NCI-H526 treated with DMSO at 0.1 percent for 48 hours (cell line): ENCODE measurements at places on chromosomes 13 and 19.

GRCh38 chr13:109220631-109221030, 565.8 kb downstream of the IRS2 start:
- no peak for DNase-seq

DNA sequence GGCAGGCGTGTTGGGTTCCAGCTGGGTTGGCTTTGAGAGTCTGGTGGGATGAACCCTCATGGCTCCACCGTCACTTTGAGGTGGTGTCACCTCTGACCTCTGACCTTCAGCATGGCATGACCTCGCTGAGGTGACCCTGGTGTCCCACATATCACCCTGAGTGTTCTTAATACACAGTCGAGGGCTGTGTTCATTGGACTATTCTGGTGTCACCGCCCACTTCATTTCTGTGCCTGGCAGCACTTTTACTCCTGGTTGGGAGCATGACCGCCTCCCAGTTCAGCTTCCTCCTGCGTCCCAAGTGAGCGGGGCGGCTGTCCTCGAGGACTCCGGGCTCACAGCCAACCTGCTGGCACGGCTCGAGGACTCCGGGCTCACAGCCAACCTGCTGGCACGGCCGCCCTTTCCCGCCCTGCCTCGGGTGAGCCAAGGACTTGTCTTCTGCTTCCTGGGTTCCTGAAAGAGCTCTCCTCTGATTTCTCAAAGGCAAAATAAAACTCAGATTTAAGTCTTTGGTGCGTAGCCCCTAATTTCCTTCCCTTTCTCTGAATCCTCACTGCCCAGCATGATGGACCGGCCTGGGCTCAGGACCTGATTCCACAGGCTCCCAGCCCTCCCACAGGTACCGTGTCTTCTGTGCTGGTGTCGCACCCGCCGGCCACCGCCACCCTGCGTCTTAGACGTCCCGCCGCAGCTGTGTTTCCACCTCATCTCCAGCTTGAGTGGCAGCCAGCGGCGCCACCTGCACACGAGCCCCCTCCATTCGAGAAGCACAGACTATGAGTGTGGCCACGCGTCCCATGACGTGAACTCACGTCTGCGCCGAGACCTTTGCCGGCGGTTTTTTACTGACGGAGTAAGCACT, 10.4 kb downstream of the ATP4B start:
- no peak for DNase-seq

DNA sequence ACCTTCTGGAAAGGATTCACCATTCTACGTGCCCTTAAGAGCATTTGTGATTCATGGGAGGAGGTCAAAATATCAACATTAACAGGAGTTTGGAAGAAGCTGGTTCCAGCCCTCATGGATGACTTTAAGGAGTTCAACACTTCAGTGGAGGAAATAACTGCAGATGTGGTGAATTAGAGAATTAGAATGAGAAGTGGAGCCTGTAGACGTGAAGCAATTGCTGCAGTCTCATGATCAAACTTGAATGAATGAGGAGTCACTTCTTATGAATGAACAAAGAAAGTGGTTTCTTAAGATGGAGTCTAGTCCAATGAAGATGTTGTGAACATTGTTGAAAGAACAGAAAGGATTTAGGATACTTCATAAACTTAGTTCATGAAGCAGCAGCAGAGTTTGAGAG, 129.1 kb downstream of the TNFRSF19 start:
- DNase-seq = no peak

DNA sequence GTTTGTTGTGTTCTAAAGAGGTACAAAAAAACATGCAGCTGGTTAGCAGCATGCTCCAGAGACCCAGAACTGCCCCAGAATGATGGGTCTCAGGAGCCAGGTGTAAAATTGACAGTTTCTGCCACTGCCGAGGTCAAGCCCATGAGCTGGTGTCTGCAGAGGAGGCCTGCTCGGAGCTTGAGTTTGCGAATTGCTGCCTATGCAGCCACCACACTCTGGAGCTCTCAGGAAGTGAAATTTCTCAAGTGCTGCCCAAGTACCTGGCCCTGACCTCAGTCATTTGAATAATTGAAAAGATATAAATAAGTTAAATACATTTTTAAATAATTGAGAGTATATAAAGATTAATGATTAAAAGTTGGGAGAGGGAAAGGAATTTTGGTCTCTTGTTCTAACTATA, 66.4 kb downstream of the ZAR1L start:
- no peak for DNase-seq

GRCh38 chr13:36981156-36981743, 17.9 kb downstream of the ALG5 start:
- DNase-seq = peak; percentile 71

- DNase-seq = no peak
Measured at GRCh38 chr13:100063333-100063732, 25.6 kb upstream of the PCCA start.

GRCh38 chr19:1079566-1080111, 12.7 kb downstream of the ARHGAP45 start:
- no peak for DNase-seq

DNA sequence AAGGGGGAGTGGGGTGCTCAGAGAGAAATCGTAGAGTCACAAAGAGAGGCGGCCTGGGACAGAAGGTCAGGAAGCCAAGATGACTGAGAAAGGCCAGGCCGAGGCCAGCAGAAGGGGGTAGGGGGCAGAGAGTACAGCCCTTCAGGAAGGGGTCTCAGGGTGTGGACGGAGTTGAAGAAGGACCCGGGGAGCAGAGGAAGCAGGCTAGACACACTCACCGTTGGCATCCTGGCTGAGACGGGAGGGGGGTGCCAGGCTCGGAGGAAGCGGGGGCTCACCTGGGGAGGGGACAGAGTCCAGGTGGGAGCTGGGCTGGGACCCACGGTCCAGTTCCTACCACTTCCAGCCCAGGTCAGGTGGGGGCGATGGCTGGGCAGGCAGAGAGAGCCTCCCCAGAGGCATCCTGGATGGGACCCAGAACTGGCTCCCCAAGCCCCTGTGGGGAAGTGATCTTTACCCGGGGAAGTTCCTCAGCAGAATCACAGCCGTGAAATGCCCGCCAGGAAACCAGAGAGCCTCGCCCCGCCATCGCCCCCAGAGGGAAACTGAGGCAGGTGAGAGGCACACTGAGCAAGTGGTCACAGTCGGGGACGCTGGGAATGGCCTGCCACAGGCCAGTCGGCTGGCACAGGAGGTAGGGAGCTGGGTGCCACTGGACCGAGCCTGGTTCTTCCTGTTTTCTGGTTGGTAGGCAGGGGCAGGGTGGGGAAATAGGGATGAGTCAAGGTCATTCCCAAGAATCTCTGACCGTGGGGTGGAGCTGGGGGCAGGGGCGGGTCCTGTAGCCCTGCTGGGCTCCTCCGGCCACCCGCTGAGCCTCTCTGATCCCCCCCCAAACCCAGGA, 1.4 kb downstream of the MATK start:
- no peak for DNase-seq

DNA sequence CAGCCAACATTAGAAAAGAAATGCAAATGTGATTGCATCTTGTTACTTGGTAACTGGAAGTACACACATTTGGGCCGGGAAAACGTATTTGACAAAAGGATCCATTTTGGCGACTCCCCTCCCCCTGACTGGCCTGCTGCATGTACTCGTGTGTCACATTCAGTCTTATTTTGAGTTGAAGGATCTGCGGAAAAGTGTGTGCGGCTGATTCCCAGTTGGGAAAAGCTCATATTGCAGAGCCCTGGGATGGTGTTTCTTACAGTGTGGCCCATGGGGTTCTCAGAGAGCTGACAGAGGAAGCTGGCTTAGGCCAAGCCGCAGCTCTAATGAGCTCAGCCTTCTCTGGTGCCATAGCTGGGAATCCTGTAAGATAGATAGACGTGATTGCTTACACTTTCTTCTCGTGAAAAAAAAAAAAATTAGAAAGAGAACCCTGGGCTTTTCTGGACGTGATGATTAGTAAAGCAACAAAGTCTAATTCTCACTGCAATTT, 170.3 kb upstream of the ARGLU1 start:
- DNase-seq = no peak

DNA sequence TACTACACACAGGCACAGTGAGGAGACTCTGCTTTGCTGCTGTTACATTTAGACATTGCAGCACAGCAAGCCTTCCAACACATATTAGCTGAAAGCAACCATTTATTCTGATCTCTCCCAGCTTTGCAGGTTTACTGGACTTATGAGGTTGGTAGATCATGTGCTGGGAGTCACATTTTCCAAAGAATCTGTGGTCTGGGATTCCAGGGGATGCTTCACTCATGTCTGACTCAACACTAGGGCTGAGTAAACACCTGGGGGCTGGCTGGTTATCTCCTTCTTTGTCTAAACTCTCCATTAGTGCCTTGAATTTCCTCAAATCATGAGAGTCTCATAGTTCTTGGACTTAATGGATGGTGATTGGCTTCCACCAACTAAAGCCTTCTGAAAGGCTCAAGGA, 5.4 kb upstream of the LGALS13 start:
- no peak for DNase-seq

- DNase-seq = no peak
Measured at GRCh38 chr13:42539670-42540069, 34.3 kb upstream of the TNFSF11 start.

DNA sequence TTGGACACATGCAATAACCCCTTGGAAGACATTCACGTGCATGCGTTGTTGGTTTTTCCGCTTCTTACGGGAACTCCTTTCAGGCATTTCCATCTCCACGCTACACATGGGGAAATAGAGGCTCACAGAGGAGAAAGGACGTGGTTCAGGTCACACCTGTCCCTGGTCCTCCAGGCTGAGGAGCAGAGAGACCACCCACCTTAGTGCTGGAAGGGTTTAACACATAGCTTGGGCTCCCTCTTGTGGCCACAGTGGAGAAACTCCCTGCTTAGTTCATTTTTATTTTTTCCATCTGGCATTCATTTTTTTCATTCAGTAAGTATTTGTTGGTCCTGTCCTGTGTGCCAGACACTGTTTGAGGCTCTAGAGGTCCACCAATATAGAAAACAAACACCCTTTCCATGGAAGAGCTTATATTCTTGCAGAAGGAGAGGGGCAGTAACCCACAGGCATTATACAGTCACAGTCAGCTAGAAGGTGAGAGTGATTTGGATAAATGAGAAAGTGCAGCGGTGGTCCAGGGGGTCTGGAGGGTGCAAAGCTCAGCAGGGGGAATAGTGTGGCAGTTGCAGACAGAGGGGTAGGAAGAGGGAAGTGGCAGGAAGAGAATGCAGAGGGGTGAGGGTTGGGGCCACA, 24.2 kb upstream of the TTYH1 start:
- peak; percentile 44 for DNase-seq

- DNase-seq = peak; percentile 41
Measured at GRCh38 chr13:71459708-71460107, 407.3 kb downstream of the DACH1 start.

DNA sequence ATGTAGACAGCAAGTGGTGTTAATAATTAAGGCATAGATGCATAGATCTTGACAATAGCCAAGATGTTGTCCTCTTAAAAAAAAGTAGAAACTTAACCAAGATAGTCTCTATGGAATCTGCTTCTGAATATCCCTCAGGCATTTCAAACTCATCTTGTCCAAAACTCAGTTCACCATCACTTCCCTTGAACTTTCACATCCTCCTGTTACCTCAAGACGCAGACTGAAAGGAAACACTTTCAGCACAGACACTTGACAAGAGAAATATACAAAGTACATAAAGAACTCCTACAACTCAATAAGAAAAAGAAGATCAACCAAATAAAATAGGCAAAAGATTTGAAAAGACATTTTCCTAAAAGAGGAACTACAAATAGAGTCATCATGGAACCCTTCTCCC, 451.1 kb downstream of the FOXO1 start:
- no peak for DNase-seq

DNA sequence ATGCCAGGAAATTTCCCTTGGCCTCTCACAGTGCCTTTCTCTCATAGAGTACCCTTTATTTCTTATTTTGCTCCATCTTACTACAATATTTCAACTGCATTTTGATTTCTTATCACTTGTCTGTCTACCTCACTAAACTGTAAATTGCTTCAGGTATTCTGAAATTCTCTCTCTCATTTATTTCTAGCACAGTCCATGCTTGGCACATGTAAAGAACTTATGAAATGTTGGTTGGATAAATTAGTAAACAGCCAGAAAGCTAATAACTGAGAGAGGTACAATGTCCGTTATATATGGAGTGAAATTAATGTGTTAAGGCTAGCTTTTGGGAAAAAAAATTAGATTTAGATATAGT, 138.3 kb upstream of the RFC3 start:
- DNase-seq = no peak

DNA sequence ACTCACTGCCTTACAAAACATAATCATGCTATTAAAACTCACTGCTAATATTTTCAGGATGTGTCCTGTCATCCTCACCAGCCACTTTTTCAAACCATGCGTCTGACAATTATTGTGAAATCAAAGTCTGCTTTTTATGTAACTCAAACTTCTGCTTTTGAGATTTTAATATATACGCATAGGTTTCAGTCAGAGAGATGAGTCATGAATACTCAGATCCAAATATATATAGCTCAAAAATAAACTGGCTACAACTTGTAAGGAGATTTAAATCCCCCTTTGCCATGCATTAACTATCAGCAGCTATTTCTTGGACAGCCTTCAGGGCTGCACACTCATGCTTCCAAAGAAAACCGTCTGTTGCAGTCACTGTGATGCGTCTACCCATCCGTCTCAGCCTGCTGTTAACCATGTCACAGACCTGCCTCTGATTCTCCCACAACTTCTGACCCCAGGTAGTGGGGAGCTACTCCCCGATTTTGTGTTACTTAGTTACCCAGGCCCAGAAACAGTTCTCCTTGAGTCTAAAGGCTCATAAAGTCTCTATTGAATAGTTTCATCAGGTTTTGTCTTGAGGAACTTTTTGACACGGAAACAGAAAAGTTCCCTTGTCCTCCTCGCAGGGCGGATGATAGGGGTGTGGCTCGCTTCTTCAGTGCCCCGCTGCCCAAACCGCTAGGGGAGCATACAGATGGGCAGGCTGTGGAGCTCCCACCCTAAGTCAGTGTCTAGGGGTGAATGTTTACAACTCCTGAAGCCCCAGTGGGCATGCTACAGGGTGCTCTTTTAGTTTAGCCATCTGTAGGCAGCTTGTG, 33.8 kb upstream of the SGCG start:
- no peak for DNase-seq

GRCh38 chr13:110290826-110291225, 16.1 kb downstream of the COL4A1 start:
- DNase-seq = no peak

DNA sequence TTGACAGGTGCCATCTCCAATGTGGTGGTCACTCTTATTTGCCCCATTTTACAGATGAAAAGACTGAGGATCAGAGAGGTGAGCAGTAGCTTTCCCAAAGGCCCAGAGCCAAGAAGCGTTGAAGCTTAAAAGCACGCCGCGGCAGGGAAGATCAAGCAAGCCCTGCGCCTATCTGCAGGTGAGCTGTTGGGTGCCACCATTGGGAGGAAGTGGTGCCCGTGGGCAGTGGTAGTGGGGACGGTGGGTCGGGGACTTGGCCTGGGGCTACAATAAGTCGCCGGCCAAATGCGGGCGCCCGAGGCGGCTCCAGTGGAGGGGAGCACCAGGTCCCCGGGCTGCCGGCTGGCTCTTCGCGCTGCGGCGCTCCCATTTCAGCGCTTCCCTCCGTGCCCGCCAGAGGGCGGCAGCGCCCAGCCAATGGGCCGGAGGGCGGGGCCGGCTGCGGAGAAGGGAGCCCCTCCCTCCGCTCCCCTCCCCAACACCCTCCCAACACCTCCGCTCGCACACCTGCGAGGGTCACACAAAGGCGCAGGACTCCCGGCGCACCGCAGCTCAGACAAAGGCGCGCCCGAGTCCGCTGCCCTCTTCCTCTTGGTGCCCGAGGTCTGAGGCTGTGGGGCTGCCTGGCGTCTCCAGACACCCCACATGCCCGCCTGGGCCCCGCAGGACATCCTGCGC, 744 bp upstream of the POU2F2 start:
- DNase-seq = peak; percentile 49

GRCh38 chr19:10751109-10751953, 33.5 kb downstream of the DNM2 start:
- DNase-seq = no peak

GRCh38 chr13:39955560-39955959, 300.1 kb downstream of the COG6 start:
- DNase-seq = no peak
